ENCODE measurements at places on chromosomes 6 and 20.
A peak's percentile ranks its signal among the peaks of the same experiment; 100 is the strongest.

- DNase-seq: no peak
Measured at GRCh38 chr6:81718126-81718525, 34.4 kb downstream of the TENT5A start.

- DNase-seq: no peak
Measured at GRCh38 chr20:22940350-22940749, 94.8 kb upstream of the SSTR4 start.

GRCh38 chr6:6826095-6826901 is 237.8 kb downstream of the LY86 start:
- DNase-seq: no peak

GRCh38 chr6:107489636-107490565 is at the start of gene SOBP:
SOBP (plus strand) TSS chr6:107490117; CDS start chr6:107490617, 500 bp downstream.
- DNase-seq: peak; percentile 83

DNA sequence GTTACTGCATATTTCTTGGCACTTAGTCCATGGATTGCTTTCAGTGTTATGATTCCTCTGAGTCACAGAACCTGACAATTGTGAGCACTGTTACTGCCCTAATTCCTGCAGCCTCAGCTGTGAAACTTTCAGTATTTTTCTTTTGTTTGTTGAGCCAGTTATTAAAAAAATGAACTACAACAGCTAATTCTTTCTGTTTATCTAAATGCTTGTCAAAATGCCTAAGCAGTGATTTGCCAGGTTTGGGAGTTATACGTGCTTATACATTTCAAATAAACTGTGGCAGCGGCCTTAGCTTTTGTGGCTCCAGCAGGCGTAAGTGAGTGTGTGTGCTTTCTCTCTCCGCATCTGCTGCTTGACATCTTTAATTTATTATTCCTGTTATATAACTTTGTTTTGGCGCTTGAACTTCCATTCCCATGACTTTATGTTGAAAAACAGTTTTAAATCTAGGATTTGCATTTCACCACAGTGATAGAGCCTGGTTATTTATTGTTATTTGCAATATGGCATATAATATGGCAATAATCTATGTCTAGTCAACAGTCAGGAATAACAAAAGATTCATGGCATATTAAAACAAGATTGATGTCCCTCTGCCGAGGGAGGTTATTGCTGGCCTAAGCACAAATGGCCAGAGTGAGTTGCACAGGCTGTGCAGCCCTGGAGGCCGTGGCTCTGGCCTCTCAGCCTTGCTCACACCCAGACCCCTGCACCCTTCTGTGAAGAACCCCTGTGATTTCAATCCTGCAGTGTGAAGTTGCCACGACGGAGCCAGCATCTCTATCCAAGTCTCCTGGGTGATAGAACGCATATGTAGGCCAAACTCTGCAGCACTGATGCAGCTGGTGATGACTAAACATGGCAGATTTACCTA is 303.4 kb downstream of the THBS2 start:
- DNase-seq: peak; percentile 25

- peak; percentile 33 for DNase-seq
Measured at GRCh38 chr6:46325561-46326530, 155.1 kb upstream of the ENPP5 start.

GRCh38 chr20:60822699-60823607 is 429.1 kb upstream of the CDH4 start:
- DNase-seq: no peak

- no peak for DNase-seq
Measured at GRCh38 chr6:143743301-143744166, 65.8 kb downstream of the PHACTR2 start.

GRCh38 chr20:60750909-60751308 is 501.2 kb upstream of the CDH4 start:
- no peak for DNase-seq

DNA sequence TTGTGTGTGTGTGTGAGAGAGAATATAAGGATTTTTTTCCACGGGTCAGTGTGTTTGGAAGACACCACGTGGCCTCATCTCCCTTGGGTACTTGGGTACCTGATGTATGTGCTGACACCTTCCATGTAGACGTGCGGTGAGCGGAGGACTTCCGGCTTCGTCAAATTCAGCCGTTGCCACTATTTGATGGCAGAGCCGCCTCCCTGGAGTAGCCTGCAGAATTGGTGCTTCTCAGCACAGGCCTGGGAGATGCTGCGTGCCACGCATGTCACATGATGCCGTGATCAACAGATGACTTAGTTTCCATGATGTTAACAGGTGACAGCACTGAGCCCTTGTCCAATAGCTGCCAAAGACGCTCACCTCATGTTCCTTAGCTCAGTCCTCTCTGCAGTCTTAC is 69.4 kb downstream of the CDH4 start:
- no peak for DNase-seq

- DNase-seq: no peak
Measured at GRCh38 chr6:40584741-40585140, 2.4 kb downstream of the LRFN2 start.

DNA sequence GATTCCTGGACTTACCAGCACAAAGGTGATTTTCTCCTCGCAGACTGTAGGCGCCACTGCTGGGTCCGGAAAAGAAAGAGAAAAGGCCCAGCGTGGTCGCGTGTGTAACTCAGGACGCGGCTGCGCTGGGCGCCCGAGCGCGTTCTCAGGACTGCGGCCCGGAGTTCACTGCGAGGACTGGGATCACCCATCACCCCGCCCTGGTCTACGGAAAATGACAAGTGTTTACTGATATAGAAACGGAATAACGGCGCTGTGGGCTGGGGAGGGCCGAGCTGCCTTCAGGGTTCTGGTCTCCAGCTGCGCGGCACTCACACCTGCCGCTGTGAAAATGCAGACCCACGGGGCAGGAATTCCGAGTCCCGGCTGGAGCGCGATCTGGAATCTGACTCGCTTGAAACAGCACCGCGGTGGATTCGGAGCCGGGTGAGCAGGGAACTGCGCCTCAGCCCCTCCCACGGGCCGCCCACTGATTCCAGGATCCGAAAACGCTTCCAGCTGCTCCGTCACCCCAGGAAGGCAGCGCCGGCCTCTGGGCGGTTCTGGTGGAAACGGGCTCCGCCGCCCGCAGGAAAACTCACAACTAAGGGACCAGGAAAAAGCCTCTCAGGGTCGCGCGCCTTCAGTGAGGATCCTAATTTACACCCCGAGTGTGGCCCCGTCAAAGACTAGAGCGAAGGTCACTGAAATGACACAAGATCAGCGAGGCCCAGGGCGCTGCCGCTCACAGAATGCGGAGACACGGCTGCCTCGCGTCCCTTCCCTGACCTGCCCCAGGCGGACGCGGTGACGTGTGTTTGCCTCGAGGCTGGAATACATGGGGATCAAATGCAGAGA is 34.5 kb downstream of the HLA-A start:
- peak; percentile 74 for DNase-seq

DNA sequence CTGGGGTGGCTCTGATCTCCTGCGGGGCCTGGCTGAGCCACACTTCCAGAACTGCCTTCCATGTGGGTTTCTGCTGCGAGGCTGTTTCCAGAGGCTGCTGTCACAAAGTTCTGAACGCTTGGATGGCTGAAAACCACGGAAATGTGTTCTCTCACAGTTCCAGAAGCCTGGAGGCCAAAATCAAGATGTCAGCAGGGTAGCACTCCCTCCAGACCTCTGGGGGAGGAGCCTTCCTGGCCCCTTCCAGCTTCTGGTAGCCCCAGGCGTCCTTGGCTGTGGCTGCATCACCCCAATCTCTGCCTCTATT is 23.7 kb upstream of the BMP7 start:
- DNase-seq: no peak

- DNase-seq: no peak
Measured at GRCh38 chr20:54166987-54167662, 6.7 kb downstream of the CYP24A1 start.

- no peak for DNase-seq
Measured at GRCh38 chr6:37503309-37503965, 3.7 kb upstream of the CCDC167 start.

GRCh38 chr20:2903686-2904085 is 30.4 kb downstream of the PTPRA start:
- DNase-seq: no peak

- DNase-seq: no peak
Measured at GRCh38 chr6:105611606-105612005, 208.7 kb upstream of the PREP start.

DNA sequence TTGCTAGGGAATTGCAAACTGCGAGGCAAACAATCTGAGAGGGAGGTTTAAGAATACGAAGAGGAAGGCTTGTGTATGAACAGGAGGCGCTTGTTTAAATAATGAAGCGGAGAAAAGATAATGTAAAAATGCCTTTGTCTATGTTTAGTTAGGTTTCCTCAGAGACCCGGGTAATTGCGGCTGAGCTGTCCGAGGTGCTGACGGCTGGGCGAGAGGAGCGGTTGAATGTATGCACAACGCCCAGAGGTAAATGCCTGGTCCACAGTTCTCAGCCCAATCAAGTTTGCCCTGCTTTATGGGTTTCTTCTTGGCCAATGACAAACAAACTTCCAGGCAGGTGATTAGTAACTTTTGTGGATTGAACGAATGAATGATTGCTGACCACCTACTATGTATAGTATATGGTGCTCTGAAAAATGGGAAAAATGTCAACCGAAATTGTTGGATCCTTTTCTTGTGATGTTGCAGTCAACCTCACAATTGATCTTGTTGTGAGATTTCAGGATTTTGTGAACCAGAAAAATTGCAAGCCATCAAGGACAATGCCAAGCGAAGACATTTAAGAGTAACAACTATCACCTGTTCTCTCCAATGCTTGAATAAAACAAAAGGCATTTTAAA is 38.3 kb upstream of the SLC32A1 start:
- DNase-seq: no peak

DNA sequence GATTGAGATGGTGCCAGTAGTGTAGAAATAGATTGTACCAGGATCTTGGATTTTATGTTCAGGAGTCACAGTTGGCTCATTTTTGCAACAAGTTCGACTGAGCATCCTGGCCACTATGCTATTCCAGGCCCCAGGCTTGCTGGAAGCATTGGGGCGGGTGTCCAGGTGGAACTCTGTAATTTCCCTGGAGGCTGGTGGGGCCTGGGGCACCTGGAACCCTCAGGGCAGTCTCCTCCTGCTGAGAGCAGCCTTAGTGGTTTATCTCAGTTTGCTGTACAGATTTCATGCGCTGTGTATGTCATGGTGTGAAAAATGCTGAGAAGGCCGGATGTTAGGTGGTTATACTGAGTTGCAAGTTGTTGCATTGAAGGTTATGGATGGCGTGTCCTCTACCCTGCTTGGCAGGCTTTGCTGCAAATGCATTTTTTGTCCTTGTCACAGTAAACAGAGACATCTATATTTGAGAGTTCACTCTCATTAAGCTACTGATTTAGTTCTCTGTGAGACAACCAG is 135.1 kb upstream of the MYLIP start:
- no peak for DNase-seq

DNA sequence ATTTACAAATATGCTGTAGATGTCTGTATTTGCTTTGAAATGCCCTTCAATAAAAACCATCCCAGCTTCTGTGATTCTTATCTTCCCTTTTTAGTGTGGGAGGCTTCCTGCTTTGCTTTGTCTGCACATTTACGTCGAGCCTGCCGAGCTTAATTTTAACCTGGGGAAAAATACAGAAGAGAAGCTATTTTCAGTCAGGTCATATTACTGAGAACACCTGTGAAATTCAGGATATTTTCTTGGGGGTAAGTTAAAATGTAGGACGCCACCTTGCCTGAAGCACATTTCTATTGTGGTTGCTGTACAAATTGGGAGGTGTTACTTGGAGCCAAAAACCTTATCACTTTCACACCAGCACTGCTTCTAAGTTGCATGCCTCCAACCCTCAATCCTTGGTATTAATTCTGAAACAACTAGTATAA is 43.6 kb upstream of the FUCA2 start:
- no peak for DNase-seq

- DNase-seq: no peak
Measured at GRCh38 chr6:137957471-137957870, 90.4 kb downstream of the TNFAIP3 start.

DNA sequence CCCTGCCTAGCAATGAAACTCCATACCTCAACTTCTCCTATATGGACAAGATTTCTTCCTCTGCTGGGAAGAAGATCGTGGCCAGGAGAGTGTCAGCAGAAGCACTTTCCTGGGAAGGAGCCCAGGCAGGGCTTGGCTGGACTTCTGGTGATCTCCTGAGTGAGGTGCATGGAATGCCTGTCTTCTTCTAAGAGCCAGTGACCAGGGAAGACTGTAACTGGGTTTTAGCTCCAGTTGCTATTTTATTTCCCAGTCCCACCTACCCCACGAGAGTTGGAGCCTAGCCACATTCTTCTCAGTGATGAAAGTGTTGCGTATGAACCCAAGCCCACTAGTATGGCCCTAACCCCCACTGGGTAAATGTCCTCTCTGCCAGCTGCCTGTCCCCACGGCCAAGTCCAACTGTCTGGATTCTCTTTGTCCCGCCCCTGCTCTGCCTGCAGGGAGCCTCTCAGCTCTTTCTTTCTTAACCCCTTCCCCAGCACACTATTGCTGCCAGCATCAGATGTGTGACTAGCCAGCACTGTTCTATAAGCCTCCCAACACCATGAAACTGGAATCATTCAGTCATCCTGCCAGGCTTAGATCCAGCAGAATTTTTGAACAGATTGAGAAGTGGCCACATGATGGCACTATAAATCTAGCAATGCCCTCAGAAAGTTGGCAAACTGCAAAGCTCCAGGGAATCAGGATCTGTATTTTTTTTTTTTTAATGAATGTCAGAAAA is 69.8 kb upstream of the FAM184A start:
- DNase-seq: no peak

- DNase-seq: no peak
Measured at GRCh38 chr20:2133318-2134183, 31.9 kb downstream of the STK35 start.

GRCh38 chr6:88166493-88167351 is 575 bp upstream of the CNR1 start:
- peak; percentile 73 for DNase-seq

- DNase-seq: no peak
Measured at GRCh38 chr20:1895674-1896483, 672 bp downstream of the SIRPA start.

GRCh38 chr6:228881-229651 is 63.2 kb upstream of the DUSP22 start:
- no peak for DNase-seq

DNA sequence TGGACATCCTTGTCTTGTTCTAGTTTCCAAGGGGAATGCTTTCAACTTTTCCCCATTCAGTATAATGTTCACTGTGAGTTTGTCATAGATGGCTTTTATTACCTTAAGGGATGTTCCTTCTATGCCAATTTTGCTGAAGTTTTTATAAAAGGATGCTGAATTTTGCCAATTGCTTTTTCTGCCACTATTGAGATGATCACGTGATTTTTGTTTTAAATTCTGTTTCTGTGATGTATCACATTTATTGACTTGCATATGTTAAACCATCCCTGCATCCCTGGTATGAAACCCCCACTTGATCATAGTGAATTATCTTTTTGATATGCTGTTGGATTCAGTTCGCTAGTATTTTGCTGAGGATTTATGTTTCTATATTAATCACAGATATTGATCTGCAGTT is 130.6 kb upstream of the TAB2 start:
- DNase-seq: no peak

- DNase-seq: no peak
Measured at GRCh38 chr20:39954621-39955020, 734.4 kb downstream of the MAFB start.

DNA sequence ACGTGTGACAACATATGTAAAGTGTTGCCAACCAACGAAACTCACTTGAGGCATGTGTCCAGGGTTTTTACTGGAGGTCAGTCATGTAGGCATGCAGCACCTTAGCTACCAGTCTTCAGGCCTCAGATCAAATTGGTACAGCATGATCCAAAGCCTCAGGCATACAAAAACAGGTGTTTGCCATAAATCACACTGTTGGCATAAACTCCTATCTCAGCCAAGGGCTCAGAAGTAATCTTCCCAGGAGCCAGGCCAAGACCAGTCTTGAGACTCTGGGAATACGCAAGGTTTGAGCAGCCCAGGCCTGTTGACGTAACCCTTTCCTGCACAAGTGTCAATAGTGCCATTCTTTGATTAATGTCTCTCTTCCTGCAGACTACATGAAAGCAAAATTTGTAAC is 163.5 kb downstream of the PRL start:
- DNase-seq: no peak

All from glutamatergic neuron (in vitro differentiated cells).